Stimulated activated CD4-positive, alpha-beta T cell treated with anti-CD3 and anti-CD28 coated beads, Interleukin-4, amount 100 ng/mL, for 24 hours (primary cell): ENCODE measurements at places on chromosomes 3 and 15.
A peak's percentile ranks its signal among the peaks of the same experiment; 100 is the strongest.

DNA sequence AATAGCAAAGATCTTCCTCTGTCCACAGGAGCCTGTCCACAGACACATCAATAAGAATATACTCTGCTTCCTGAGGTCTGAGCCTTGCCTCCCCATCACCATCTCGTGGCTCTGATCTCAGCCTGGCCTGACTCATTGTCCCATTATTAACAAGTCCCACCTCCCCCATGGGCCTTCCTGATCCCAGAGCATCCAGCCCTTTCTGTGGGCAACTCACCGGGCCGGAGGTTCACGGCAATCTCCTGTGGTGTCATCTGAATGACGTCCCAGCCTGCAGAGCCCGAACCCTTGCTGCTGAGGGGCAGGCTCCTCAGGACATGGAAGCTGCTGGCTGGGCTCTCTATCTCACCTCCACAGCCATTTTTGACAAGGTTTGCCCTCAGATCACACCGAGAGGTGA is 28.1 kb downstream of the ITGB5 start:
- DNase-seq = no peak

DNA sequence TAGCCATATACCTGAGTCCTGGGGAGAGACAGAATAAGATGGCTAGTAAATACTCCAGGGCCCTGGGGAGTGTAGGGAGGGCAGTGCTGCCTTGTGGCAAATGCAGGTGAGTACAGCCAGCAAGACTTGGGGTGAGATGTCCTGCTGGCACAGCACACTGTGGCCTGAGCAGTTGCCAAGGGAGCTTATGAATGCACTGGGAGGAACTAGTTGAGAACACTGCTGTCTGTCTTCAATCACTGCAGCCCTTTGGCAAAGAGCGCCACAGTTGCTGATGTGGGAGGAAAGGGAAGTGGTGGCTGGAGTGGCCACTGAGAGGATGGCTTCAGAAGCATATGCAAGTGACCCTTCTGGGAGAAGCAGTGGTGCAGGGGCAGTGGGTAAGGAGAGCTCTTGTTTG is 264.6 kb downstream of the RORA start:
- DNase-seq = no peak

- DNase-seq = peak; percentile 9
Measured at GRCh38 chr3:75781079-75781745, 4.1 kb downstream of the ZNF717 start.

- DNase-seq = no peak
Measured at GRCh38 chr3:193269343-193270028, 28.5 kb downstream of the PLAAT1 start.

- no peak for DNase-seq
Measured at GRCh38 chr3:22199095-22199494, 448.1 kb upstream of the ZNF385D start.

- DNase-seq = no peak
Measured at GRCh38 chr15:39413558-39413957, 167.3 kb upstream of the THBS1 start.

GRCh38 chr3:127730666-127731295 is 58.0 kb downstream of the ABTB1 start:
- DNase-seq = no peak

GRCh38 chr3:20073683-20074082 is 33.4 kb downstream of the KAT2B start:
- no peak for DNase-seq

DNA sequence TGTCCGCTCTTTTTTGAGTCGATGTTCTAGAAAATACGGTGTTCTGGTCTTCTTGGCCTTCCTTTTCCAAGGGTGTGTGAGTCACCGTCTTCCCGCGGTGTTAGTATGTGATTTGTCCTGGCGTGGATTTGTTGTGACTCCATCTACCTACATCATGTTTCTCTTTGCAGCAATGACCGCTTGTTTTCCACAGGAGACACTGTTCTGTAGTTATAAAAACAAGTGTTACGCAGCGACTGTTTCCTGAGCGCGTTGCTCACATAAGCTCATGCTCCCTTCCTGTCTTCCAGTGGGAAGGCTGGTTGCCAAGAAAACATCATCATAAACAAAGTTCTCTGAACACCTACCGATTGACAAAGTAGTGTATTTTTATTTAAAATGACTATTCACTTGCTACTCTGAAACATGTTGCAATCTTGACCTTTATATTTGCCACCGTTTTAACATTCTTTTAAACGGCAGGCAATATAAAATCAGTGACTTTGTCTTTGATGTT is 19.0 kb downstream of the USP13 start:
- DNase-seq = no peak

DNA sequence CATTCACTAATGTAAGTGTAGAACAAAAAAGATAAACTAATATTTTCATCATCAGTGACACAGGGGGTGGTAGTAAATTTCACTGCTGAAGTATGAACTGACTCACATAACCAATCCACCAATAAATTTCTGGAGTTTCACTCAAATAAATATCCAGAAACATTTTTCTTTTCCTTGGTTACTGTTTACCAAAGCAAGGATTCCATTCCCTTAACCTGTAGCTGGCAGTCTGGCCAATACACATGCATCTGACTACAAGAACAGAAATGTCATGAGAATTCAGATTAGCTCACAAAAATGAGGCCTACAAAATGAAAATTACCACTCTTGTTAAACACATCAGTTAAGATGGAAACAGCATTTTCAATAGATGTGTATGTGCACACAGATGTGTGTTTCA is 80.3 kb downstream of the STAG1 start:
- DNase-seq = no peak

GRCh38 chr3:152841131-152841530 is 6.2 kb downstream of the P2RY1 start:
- DNase-seq = no peak

GRCh38 chr3:174409086-174409743 is 449.9 kb upstream of the NAALADL2 start:
- DNase-seq = no peak

GRCh38 chr3:138371070-138371965 is 22.9 kb downstream of the MRAS start:
- DNase-seq = no peak

GRCh38 chr3:112351823-112352222 is 18.9 kb downstream of the CD200 start:
- no peak for DNase-seq

GRCh38 chr3:132637590-132637989 is 22.0 kb downstream of the ACAD11 start:
- no peak for DNase-seq

DNA sequence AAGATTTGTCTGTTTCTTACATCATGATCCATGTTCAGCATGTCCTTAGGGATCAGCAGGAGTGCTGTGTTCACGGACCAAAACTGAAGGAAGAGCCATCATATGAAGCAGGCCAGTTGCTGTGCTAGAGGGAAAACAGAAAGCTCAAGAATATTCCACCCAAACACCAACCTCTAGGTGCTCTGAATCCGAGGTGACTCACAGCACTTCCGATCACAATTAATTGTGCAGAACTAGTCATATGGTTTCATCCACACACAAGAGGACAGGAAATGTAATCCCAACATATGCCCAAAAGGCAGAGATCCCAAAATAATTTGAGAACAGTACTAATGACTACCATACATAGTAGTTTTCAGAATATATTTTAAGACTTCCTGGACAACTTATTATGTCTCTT is 257.9 kb upstream of the KCNH8 start:
- DNase-seq = no peak

GRCh38 chr3:38359038-38359437 is 12.5 kb downstream of the XYLB start:
- DNase-seq = no peak

DNA sequence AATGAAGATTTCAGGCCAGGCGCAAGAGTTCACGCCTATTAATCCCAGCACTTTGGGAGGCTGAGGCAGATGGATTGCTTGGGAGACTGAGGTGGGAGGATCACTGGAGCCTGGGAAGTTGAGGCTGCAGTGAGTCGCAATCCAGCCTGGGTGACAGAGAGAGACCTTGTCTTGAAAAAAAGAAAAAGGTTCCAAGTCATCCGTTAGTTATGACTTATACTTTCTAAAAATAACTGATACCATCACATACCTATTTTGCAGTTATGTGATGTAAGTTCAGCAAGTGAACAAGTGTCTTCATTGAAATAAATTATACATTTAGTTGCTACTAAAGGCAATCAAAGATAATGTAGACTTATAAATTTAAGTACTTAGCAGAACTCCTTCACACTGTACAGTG is 22.1 kb downstream of the CLPX start:
- DNase-seq = no peak

- DNase-seq = no peak
Measured at GRCh38 chr3:5725801-5726200, 538.3 kb downstream of the EDEM1 start.

- no peak for DNase-seq
Measured at GRCh38 chr3:64888840-64889392, 201.1 kb upstream of the ADAMTS9 start.

DNA sequence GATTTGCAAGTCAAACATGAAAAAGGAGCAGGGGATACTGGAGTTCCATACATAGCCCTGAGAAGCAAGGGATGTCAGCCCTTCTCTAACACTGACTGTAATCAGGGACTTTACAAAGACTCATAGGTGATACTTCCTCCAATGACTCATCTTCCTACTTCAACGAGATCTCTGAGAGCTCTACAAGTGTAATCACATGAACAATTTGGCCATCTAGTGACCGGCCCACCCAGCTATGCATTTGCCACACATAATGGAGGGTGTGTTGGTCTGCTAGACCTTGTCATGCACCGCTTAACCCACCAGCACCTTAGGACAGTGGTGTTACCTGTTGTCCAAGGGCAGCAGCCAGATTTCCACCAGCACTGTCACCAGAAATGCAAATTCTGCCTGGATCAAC is 75.3 kb downstream of the NCEH1 start:
- no peak for DNase-seq
